ENCODE measurements at places on chromosomes 13 and 19. TPM values are rescaled to one million over a fixed set of nuclear protein-coding genes. Genes with fewer than 3 reads are reported as not detected.
A peak's percentile ranks its signal among the peaks of the same experiment; 100 is the strongest.

- no peak for DNase-seq
These were observed 147.3 kb downstream of the LHFPL6 start for GRCh38 chr13:39455521-39456175.

The ZNF471 gene
- 1.4 TPM for total RNA-seq

The FCER2 gene
- not detected for total RNA-seq

The CCDC124 gene
- 54.9 TPM for total RNA-seq

The ZNF793 gene
- total RNA-seq, result 17.3 TPM

The GARIN5A gene
- 8.4 TPM for total RNA-seq

GRCh38 chr19:1269478-1270212, 513 bp downstream of the CIRBP start:
- DNase-seq, result peak; percentile 95

GRCh38 chr13:73369095-73369494, 310.3 kb downstream of the KLF5 start:
- DNase-seq, result no peak

DNA sequence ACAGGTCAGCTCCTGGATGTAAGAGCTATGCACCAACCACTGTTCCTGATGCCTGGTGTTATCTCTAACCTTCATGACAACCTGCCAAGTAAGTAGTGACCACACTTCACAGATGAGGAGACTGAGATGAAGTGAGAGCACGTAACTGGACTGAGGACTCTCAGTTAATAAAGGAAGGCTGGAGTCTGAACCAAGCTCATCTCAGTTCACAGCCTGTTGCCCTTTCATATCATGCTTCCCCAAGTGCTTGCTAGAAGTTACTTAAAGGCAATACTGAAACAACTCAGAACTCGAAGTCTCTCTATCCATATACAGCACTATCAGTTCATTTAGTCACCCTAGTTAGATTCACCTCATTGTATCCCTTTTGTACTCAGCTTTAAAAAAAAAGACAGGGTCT, 119.7 kb downstream of the ABCC4 start:
- DNase-seq, result no peak

GRCh38 chr19:558770-559439, 13.5 kb upstream of the BSG start:
- no peak for DNase-seq

The CEACAM20 gene
- not detected for total RNA-seq

The LILRA6 gene
- not detected for total RNA-seq

DNA sequence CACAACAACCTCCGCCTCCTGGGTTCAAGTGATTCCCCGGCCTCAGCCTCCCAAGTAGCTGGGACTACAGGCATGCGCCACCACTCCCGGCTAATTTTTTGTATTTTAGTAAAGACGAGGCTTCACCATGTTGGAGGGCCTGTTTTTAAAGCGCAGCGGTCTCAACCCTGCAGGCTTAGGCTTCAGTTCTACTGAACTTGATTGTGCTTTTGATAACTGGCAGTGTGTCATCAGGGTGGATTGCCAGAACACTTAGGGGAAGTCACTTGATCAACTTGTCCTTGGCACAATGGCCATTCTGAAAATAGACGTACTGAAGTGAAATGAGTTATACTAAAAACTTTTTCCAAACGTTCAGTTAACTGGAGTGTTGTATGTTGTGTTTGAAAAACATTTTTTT, 472.2 kb downstream of the KLF5 start:
- DNase-seq, result no peak

The TMEM38A gene
- total RNA-seq, result 1.5 TPM

DNA sequence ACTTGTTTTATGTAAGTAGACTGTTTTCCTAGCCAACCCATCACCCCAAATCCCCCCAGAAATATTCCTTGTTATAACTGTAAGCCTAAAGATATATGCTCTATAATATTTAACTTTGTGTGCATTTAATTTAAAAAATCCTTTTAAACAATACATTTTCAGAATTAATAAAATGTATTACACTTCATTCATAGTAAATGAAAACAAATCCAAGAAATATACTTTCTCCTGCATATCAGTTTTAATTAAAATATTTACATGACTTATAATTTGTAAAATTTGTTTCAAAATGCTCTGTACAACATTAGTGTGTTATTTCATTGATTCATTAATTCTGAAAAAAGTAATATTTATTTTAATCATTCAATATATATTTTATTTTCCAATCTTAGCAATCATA, 669.1 kb upstream of the PCDH20 start:
- no peak for DNase-seq

DNA sequence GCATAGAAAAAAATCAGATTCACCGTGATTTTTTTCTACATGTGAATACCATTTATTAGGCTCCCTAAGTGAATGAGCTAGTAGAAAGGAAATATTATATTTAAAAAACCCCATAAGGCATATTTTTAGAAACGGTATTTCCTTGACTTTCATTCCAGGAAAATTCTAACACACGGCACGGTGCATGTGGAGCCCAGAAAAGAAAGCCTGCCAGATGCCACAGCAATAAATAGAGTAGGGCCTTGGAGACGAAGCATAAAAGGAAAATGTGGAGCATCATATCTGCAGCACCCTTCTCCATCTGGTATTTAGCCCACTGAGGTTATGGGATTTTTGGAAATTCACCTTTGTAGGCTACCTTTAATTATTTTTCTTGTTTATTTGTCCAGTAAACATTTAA, 314.4 kb downstream of the ENOX1 start:
- no peak for DNase-seq

DNA sequence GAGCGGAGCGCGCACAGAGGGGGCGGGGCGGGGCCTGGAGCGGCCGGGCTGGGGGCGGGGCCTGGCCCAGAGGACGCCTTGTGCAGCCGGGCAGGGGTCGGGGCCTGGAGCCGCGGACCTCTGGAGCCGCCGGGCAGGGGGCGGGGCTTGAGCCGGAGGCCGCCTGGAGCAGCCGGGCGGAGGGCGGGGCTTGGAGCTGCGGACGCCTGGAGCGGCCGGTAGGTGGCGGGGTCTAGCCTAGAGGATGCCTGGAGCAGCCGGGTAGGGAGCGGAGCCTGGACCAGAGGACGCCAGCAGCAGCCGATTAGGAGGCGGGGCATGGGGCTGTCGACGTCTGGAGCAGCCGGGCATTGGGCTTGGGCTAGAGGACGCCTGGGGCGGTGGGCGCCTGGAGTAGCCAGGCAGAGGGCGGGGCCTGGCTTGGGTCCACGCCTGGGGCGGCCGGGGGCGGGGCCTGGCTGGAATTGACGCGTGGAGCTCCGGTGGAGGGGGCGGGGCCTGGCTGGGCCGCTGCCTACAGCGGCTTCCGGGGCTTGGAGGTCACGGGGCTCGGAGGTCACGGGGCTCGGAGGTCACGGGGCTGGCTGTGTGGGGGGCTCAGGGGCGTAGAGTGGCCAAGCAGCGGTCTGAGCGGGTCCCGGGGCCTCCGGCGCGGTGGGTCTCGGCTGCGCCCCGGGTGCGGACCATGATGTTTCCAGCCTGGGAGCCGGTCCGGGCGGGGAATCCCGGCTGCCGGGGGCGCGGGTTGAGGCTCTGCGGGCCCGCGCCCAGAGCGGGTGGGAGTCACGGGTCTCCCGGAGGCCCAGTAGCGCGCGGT, at the start of gene ANKRD10:
Gene ANKRD10, minus strand, starts transcription at position 13 of the 817 bp plus-strand sequence. CDS start 135 bp downstream, outside the sequence.
- DNase-seq, result peak; percentile 100

DNA sequence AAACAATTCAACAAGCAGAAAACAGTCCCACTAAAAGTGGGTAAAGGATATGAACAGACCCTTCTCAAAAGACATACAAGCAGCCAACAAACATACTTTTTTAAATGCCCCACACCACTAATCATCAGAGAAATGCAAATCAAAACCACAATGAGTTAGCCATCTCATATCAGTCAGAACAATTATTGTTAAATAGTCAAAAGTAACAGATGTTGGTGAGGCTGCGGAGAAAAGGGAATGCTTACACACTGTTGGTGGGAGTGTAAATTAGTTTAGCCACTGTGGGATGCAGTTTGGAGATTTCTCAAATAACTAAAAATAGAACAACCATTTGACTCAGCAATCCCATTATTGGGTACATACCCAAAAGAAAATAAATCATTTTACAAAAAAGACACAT, 8.7 kb downstream of the ZNF529 start:
- no peak for DNase-seq

DNA sequence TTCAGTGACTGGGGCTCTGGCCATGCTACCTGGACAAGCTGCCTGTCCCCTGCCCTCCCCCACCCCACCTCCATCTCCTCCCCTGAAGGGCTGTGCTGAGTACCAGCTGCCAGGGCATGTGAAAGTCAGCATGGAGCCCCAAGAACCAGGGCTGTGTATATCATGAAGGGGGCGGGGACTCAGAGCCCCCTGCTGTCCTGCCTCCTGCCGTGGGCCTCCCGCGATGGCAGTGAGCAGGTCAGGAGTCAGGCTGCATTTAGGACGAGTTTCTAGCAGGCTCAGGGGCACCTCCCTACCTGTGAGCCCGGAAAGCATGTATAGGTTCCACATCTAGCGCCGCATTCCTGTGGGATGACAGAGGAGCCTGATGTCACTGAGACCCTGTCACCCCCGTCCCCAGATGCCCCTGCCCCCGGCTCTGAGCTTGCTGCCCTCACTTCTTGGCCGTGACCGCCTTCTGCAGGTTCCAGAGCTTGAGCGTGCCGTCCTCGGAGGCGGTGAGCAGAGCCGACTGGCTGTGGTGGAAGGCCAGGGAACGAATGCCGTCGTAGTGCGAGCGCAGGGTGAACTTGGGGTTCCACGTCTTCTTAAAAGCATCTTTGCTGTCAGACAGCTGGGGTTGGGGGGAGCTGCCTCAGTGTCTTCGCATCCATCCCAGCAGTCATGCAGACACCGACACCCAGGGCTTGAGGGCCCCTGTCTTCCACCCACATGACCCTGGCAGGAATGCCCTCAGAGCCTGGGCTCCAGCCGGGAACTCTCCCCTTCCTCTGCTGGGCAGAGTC, 8.3 kb upstream of the PRKD2 start:
- no peak for DNase-seq

- no peak for DNase-seq
These were observed 15.1 kb downstream of the KDM4B start for GRCh38 chr19:4984106-4984380.

DNA sequence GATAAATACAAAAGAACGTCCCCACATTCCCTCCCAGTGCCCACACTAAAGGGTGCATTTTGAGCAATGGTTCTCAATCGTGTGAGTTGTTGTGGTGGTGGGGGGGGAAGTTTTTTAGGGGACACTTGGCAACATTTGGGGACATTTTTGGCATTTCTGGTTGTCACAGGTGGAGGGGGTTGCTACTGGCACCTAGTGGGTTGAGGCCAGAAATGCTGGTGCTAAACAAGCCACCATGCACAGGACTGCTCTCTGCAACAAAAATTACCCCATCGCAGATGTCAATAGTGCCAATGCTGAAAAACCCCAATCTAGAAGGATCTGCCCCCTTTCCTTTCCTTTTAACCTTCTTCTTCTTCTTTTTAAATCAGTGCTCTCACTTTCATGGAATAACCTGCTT, 453.3 kb downstream of the TSHZ3 start:
- peak; percentile 18 for DNase-seq

DNA sequence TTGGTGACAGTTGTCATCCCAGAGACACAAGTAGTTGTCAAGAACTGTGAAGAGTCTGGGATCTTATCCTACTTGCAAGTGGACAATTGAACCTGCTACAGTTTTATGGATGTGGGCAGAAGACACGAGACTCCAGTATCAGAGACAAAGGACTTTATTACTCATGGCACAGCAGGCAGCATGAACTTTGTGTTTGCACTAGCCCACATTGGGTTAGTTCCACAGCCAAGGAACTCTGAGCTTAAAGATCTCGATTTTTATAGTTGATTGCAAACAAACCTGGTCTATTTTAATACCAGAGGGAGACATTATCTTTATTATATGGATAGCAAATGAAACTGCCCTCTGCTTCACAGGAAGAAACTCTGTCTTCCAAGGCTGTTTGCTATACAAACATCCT, 16.0 kb upstream of the TPM4 start:
- no peak for DNase-seq

The LGALS7 gene
- not detected for total RNA-seq

The STOML3 gene
- 0.21 TPM for total RNA-seq

DNA sequence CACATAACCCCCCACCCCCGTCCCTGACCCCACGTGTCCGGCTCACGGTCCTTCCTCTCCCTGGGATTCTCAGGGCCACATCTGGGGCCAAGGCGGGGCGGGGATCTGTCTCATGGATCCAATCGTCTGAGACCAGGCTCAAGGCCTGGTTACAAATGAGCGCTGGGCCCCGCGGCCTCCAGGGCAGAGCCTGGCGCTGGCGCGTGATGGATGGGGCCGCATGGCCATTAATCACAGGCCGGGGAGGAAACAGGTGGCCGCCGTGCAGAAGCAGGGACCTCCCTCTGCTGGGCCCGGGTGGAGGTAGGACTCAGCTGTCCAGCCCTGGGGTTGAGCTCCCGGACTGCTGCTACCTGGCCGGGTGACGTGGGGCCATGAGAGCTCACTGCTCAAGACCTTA, 5.8 kb upstream of the TLE5 start:
- DNase-seq, result no peak

DNA sequence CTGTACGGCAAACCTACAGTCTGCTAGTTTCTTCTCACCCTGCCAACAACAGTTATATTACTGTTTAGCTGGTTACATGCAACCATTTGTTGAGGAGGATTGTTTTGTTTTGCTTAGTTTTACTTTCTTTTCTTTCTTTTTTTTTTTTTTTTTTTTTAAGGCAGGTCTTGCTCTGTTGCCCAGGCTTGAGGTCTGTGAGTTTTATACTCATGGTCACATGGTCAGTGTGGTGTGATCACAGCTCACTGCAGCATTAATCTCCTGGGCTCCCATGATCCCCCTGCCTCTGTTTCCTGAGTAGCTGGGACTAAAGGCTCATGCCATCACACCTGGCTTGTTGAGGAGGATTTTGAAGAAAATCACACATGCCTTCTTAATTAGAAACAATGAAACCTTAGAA, 505.6 kb downstream of the GPC5 start:
- DNase-seq, result no peak

DNA sequence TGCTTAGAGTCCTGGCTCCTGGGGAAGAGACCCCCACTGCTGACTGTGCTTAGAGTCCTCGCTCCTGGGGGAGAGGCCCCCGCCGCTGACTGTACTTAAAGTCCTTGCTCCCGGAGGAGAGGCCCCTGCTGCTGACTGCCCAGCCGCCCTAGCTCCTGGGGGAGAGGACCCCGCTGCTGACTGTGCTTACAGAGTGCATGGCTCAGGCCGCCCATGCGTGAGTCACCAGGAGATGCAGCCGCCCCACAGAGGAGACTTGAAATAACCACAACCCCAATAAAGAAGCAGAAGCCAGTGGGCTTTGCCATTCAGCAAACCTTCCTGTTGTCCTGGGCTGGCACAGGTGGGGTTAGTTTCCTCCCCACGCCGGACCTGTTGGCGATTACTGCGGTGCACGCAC, 79.2 kb upstream of the C13orf46 start:
- DNase-seq, result no peak

The CYP2A6 gene
- not detected for total RNA-seq

The KIR2DL1 gene
- not detected for total RNA-seq

- peak; percentile 94 for DNase-seq
These were observed 70.8 kb downstream of the NUFIP1 start for GRCh38 chr13:44918326-44919103.

The KLK4 gene
- total RNA-seq, result 0.68 TPM

- DNase-seq, result no peak
These were observed 379.0 kb downstream of the OXGR1 start for GRCh38 chr13:96615252-96615651.

- DNase-seq, result no peak
These were observed 7.4 kb downstream of the EID2B start for GRCh38 chr19:39525205-39525604.

The DCLK1 gene
- 6.4 TPM for total RNA-seq
